Testis (tissue), 5 donors: ENCODE measurements at places on chromosomes 12 and 14.

DNA sequence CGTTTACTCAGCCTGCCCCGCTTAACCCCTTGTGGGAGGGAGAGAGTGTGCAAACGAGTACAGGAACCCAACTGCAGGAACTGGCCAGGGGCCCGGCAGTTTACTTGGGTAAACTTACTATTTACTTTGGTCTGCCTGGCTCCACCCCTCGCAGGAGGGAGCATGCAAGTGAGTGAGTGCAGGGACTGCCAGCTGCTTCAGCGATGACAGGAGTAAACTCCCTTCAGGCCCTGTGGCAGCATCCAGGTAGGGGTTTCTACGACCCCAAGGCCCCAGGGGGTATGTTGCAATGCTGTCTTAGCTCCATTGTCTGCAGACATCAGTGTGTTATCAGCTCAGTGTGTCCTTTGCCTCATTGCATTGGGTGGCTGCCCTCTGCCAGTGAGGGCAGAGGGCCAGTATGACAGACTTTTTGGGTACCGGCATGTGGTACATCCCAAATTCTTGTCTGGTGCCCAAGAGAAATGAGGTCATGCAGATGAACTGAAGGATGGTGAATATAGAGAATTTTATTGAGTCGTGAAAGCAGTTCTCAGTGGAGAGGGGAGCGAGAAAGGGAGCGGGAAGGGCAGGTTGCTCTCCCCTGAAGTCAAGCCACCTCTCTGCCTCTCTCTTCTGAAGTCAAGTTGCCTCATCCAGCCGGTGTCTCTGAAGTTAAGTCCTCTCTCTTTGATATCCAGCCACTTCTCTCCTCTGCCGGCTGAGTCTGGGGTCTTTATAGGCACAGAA, 181.8 kb downstream of the FUT8 start:
- H3K4me3 ChIP-seq, result no peak overlapping the region
- H3K27me3 ChIP-seq, result no peaks in the 10 kb centered on the region
- no peak overlapping the region for H3K27ac ChIP-seq
- no peaks in the 10 kb centered on the region for H3K4me1 ChIP-seq
- H3K36me3 ChIP-seq, result no peaks in the 10 kb centered on the region
- DNase-seq, result no peak

DNA sequence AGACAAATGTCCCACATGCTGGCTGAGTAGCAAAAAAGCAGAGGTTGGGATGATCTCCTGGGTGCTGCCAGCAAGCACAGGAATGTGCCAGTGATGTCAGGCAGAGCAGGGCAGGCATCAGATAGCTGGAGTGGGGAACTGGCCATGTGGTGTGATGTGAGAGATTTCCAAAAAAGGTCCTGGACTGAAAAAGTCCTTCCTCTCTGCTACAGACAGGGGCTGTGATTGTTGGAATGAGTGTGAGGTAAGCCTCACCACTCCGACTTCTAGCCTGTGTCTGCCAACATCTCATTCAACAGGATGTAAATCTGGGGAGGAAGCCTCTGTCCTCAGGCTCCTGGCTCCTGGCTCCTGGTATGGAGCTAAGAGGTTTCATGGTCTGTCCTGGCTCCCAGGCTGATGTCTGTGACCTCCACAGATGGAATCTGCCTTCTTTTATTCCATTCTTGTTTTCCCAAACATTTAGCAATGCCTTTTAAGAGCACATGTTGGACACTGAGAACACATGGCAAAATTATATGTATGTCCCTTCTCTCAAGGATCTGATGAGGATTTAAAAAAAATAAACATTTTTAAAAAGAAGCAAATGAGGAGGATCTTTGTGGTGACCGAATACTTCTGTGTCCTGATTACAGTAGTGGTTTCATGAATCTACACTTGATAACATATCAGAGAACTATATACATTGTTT, 50.1 kb upstream of the STK38L start:
- no peak overlapping the region for H3K27ac ChIP-seq
- no peak for DNase-seq
- H3K4me1 ChIP-seq, result no peaks in the 10 kb centered on the region

GRCh38 chr12:76696186-76696585, 67.7 kb upstream of the ZDHHC17 start:
- no peaks in the 10 kb centered on the region for H3K27me3 ChIP-seq
- H3K27ac ChIP-seq, result no peak overlapping the region
- DNase-seq, result no peak
- no peak overlapping the region for H3K4me3 ChIP-seq
- H3K4me1 ChIP-seq, result no peaks in the 10 kb centered on the region

DNA sequence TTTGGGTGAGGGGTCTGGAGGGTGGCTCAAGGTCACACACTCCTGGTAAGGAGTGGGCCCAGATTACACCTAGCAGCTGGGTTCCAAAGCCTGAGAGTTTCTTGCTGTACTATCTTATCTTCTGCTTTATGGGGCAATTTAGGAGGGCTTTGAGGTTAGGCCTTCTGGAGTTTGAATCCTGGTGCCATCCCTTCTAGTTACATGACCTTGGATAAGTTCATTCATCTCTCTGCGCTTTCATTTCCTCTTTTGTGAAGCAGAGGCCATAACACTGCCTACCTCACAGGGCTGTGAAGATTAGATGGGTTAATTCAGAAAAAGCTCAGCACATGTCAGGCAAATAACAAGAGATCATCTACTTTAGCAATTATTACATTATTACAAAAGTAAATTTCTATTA, 7.4 kb upstream of the KRT77 start:
- H3K4me1 ChIP-seq, result peaks cover 3% of the 10 kb centered on the region
- H3K36me3 ChIP-seq, result no peaks in the 10 kb centered on the region
- DNase-seq, result no peak
- no peak overlapping the region for H3K4me3 ChIP-seq
- no peaks in the 10 kb centered on the region for H3K27me3 ChIP-seq
- H3K27ac ChIP-seq, result no peak overlapping the region

DNA sequence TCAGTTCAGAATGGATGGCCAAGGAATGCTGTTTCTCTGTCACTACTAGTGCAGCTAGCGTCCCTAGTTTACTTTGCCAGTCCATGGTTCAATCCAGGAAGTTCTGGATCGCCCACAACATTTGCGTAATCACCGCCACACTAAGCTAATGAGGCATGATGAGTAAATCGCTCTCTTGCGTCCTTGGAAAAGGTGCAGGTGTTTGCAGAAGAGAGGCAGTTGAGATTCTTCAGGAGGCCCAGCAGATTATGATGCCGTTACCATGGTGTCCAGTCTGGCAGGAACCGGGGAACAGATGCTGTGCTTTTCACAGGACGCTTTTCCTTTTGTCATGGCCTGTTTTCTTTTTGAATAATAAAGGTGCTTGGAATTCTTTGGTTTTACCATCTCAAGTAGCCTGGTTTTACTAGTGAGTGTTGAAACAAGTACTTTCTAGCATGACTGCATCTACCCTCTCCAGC, 9.0 kb downstream of the TPH2 start:
- H3K4me3 ChIP-seq, result no peak overlapping the region
- DNase-seq, result no peak
- no peaks in the 10 kb centered on the region for H3K27me3 ChIP-seq
- no peaks in the 10 kb centered on the region for H3K4me1 ChIP-seq
- H3K27ac ChIP-seq, result no peak overlapping the region
- H3K36me3 ChIP-seq, result no peaks in the 10 kb centered on the region

GRCh38 chr14:91373591-91374254, 43.9 kb downstream of the CCDC88C start:
- no peak overlapping the region for H3K4me3 ChIP-seq
- no peaks in the 10 kb centered on the region for H3K36me3 ChIP-seq
- no peak for DNase-seq

- H3K27me3 ChIP-seq, result no peaks in the 10 kb centered on the region
- no peaks in the 10 kb centered on the region for H3K36me3 ChIP-seq
- H3K4me1 ChIP-seq, result peaks cover 17% of the 10 kb centered on the region
- no peak overlapping the region for H3K27ac ChIP-seq
- DNase-seq, result no peak
These were observed 1.5 kb downstream of the MLH3 start for GRCh38 chr14:75049731-75050201.

- H3K27ac ChIP-seq, result no peak overlapping the region
- H3K27me3 ChIP-seq, result no peaks in the 10 kb centered on the region
- no peaks in the 10 kb centered on the region for H3K36me3 ChIP-seq
- no peak overlapping the region for H3K4me3 ChIP-seq
These were observed 74.6 kb downstream of the AKAP6 start for GRCh38 chr14:32403688-32404087.

- H3K4me3 ChIP-seq, result no peak overlapping the region
- DNase-seq, result no peak
- H3K4me1 ChIP-seq, result no peaks in the 10 kb centered on the region
- H3K27ac ChIP-seq, result no peak overlapping the region
These were observed 39.7 kb upstream of the TBX5 start for GRCh38 chr12:114445401-114446323.

GRCh38 chr12:98750511-98750910, 105.4 kb downstream of the APAF1 start:
- peaks cover 3% of the 10 kb centered on the region for H3K4me1 ChIP-seq
- no peaks in the 10 kb centered on the region for H3K36me3 ChIP-seq
- no peak overlapping the region for H3K4me3 ChIP-seq
- no peak for DNase-seq
- no peak overlapping the region for H3K27ac ChIP-seq
- no peaks in the 10 kb centered on the region for H3K27me3 ChIP-seq

DNA sequence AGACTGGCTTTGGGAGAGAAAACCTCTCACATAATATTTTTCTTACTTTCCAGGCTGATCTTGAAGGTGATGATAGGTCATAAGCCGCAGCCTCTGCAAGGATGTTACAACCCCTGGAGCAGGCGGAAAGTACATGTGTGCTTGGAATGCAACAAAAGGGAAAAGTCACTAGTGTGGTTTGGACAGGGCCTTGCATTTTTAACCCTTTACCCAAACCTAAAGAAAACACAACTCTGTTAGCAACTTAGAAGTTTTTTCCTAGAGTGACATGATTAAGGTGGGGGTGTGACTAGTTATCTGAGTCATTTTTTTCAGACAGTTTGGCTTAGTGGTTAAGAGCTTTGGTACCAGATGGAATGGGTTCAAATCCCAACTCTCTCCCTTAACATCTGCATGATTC, 97.0 kb downstream of the TMEM30B start:
- no peaks in the 10 kb centered on the region for H3K27me3 ChIP-seq
- no peak for DNase-seq
- no peak overlapping the region for H3K4me3 ChIP-seq
- no peak overlapping the region for H3K27ac ChIP-seq
- H3K36me3 ChIP-seq, result no peaks in the 10 kb centered on the region

GRCh38 chr12:47870175-47870781, 34.5 kb downstream of the VDR start:
- H3K36me3 ChIP-seq, result no peaks in the 10 kb centered on the region
- H3K27me3 ChIP-seq, result no peaks in the 10 kb centered on the region
- no peak overlapping the region for H3K27ac ChIP-seq
- no peaks in the 10 kb centered on the region for H3K4me1 ChIP-seq

DNA sequence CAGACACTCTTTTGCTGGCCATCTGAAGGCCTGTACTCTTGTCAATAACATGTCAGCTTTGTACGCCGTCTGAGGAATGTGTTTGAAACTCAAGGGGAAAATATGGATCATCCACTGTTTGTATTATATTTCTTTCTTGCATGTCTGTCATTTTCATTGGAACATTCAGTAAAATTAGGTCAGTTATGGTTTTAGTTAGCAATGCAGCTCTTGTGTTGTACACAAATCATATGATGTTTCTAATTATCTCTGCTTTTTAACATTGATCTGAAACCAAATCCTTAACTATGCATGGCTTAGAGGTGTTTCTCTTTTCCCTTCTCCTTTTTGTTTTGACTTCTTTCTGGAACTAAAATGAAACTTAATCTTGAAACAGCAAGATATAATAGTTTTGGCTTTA, 333.6 kb upstream of the PRICKLE1 start:
- H3K4me1 ChIP-seq, result no peaks in the 10 kb centered on the region
- H3K4me3 ChIP-seq, result no peak overlapping the region
- no peak overlapping the region for H3K27ac ChIP-seq
- no peaks in the 10 kb centered on the region for H3K36me3 ChIP-seq

DNA sequence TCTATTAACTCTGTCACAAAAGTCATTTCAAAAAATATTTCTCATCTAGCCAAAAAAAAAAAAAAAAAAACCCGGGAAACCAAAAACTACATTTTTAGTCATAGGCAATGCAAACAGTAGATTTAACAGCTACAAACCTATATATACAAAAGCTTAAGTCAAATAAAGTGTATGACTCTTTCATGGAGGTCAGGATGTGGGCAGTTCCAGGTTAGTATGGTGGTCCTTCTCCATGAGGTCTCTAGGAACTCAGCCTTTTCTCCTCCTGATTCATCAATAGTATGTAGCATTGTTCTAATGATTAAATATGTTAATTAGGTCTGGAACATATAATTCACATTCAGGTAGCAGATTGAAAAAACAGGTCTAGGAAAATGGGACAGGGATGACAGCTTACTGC, 586.5 kb downstream of the SLC16A7 start:
- DNase-seq, result no peak
- H3K4me3 ChIP-seq, result no peak overlapping the region
- no peaks in the 10 kb centered on the region for H3K36me3 ChIP-seq
- H3K27me3 ChIP-seq, result no peaks in the 10 kb centered on the region
- H3K27ac ChIP-seq, result no peak overlapping the region

DNA sequence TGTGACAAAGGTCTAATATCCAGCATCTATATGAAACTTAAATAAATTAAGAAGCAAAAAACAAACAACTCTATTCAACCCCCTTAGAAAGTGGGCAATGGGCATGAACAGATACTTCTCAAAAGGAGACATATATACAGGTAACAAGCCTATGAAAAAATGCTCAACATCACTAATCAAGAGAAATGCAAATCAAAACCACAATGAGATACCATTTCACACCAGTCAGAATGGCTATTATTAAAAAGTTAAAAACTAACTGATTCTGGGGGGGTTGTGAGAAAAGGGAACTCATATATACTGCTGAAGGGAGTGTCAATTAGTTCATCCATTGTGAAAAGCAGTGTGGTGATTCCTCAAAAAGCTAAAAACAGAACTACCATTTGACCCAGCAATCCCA, 198.9 kb downstream of the BMP4 start:
- no peaks in the 10 kb centered on the region for H3K4me1 ChIP-seq
- no peak overlapping the region for H3K27ac ChIP-seq
- H3K4me3 ChIP-seq, result no peak overlapping the region
- no peak for DNase-seq
- H3K27me3 ChIP-seq, result no peaks in the 10 kb centered on the region
- no peaks in the 10 kb centered on the region for H3K36me3 ChIP-seq

DNA sequence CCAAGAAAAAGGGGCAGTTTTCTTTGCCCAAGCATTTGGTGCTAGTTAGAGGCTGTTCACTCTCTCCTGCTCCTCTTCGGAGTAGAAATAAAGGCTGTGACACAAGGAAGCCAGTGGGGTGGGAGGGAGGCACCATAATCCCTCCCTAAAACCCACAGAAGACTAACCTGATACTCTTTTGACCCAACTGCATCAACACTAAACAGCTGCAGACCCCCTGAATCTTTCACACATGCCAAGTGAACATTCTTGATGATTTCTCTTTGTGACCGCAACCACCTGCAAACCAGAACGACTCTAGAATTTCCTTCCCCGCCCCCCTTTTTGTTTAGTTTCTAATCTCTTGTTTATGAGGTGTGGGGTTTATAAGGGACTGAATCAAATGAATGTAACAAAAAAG, 175.8 kb upstream of the BCL2L14 start:
- H3K27ac ChIP-seq, result no peak overlapping the region
- no peak overlapping the region for H3K4me3 ChIP-seq
- peaks cover 3% of the 10 kb centered on the region for H3K4me1 ChIP-seq

GRCh38 chr14:22036541-22037239, 363.1 kb upstream of the OR4E1 start:
- no peaks in the 10 kb centered on the region for H3K36me3 ChIP-seq
- no peak overlapping the region for H3K4me3 ChIP-seq
- no peaks in the 10 kb centered on the region for H3K27me3 ChIP-seq
- DNase-seq, result no peak
